ENCODE measurements at places on chromosomes 4 and X.

GRCh38 chrX:19745077-19745476 lies 142.3 kb downstream of the SH3KBP1 start:
- DNase-seq = no peak

- DNase-seq = no peak
These were observed 567.4 kb downstream of the INPP4B start for GRCh38 chr4:142278663-142279062.

GRCh38 chr4:1351854-1352566 lies 5.0 kb downstream of the UVSSA start:
- DNase-seq = peak; percentile 82

GRCh38 chr4:124803026-124803425 lies 90.5 kb upstream of the ANKRD50 start:
- no peak for DNase-seq

- DNase-seq = no peak
These were observed 6.4 kb downstream of the BMX start for GRCh38 chrX:15507005-15507404.

- DNase-seq = no peak
These were observed 2.1 kb downstream of the SASH3 start for GRCh38 chrX:129781680-129782495.

DNA sequence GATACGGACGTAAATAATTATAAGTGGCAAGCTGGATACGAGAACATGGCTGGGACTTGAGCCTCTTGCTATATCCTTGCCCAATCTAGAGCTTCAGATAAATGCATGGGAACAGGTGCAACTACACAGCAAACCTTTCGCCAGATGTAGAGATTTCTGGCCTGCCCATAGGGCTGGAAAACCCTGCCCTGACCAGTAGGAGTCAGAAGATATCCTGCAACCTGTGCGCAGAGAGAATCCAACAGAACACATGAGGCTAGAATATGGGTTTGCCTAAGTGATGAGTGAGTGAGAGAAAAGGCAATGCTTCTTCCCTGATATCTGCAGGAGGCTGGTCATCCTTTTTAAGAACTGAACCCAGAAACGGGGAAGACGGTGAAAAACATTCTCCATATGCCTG lies 805.3 kb upstream of the TENM3 start:
- no peak for DNase-seq

DNA sequence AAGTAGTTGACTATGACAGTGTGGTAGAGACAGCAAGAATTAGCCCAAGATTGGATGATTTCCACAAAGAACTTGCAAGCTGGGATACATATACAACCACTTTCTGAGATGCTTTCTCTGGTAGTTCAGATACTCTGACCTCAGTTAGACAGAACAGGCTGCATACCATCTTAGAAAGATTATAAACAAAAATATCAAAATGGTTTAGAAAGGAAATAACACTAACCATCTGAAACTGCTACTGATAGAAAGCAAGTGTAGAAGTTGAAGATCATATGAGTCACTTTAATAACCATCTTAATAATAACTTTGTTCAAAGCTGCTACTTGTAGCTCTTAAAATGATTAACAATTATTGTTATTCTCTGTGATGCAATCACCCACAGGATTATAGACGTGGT lies 255.4 kb upstream of the TTC29 start:
- no peak for DNase-seq

- no peak for DNase-seq
These were observed 209.9 kb downstream of the PARM1 start for GRCh38 chr4:75142850-75143249.

DNA sequence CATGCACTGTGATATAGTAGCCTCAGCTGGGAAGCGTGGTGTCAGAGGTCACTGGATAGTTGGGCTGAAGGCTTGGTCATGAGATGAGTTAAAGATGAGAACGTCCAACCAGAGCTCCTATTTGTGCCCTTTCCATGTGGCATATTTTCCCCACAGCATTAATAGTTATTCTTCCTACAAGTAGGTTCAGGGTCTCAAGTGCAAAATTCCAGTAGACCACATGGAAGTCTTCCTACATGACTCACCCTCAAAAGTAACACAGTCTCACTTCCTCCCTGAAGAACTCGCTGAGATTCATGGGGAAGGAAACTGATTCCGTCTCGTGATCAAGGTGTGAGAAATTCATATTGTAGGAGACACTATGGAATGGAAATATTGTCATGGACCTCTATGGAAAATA lies 1212.5 kb upstream of the PRKX start:
- DNase-seq = no peak

GRCh38 chr4:40301603-40302002 lies 33.5 kb upstream of the CHRNA9 start:
- peak; percentile 91 for DNase-seq

- DNase-seq = peak; percentile 87
These were observed 5.9 kb downstream of the ZFYVE28 start for GRCh38 chr4:2412534-2412884.

DNA sequence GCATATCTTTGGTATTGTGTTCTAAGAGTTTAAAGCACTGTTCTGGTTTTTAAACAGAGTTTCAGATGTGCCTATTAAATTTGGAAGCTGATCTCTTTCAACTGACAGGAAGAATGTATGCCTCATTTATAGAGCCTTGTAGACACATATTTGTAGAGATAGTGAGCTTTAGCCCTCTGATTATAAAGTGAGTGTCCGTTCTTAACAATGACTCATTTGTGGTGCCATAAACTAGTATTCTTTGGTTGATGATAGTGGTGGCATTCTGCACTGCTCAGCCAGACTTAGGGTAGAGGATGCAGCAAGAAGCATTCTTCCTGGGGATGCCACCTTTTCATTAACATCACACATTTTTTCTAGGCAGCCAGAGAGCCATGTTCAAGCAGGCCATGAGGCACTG lies 121.7 kb downstream of the TLL1 start:
- no peak for DNase-seq

GRCh38 chr4:177632481-177632880 lies 190.2 kb upstream of the AGA start:
- no peak for DNase-seq

- no peak for DNase-seq
These were observed 451 bp upstream of the FGD1 start for GRCh38 chrX:54496517-54496852.

DNA sequence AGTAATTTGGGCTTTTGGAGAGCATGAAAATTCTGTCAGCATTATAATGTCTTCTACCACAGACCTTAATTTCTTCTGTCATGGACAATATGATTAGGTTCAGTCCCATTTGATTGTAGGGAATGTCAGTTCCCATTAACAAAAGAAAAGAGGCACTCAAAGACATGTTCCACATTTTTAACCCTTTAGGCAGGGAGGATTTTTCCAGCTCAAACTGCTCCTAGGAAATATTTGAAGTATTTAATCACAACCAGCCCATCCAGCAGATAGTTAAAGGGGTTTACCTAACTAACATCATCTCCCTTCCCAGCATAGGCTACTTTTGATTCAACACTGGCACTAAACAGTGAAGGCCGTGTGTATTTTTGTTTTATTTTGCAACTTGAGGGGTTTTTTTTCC lies 256.0 kb downstream of the DHX15 start:
- DNase-seq = no peak

- DNase-seq = peak; percentile 0
These were observed 10.0 kb downstream of the CSTF2 start for GRCh38 chrX:100830143-100830542.

- no peak for DNase-seq
These were observed 33.0 kb downstream of the FREM3 start for GRCh38 chr4:143667461-143667860.

DNA sequence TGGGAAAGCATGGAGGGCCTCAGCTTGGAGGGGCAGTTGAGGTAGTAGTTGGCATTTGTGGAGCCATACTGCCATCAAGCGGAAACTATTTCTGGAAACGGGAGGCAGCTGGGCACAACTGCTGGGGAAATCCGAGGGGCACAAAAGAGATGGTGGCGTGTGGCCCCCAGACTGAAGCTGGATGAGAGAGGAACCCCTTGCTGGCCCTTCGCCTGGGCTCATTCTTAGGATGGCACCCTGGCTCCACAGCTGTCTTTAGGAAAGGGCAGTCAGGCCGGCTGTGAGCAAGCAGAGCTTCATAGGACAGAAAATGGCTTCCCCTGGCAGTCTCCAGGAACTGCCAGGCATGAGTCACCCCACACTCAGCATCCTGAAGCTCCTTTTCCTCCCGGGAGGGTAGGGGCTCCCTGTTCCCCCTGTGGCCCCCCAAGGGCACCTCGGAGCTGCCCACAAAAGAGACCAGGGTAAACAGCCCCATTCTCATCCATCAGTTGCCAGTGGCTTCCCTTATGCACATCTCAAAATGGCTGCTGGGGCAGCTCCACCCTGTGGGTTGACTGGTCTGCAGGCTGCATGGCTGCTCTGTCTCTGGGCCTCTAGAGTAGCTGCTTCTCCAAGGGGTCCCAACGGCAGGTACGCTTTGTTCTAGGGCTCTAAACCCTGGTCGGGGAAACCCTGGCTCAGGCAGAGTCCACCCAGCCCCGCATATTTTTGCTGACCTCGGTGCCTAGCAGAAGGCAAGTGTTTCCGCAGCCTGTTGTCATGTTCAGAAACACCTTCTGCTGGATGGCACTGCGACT lies 64.7 kb downstream of the NBDY start:
- DNase-seq = no peak

DNA sequence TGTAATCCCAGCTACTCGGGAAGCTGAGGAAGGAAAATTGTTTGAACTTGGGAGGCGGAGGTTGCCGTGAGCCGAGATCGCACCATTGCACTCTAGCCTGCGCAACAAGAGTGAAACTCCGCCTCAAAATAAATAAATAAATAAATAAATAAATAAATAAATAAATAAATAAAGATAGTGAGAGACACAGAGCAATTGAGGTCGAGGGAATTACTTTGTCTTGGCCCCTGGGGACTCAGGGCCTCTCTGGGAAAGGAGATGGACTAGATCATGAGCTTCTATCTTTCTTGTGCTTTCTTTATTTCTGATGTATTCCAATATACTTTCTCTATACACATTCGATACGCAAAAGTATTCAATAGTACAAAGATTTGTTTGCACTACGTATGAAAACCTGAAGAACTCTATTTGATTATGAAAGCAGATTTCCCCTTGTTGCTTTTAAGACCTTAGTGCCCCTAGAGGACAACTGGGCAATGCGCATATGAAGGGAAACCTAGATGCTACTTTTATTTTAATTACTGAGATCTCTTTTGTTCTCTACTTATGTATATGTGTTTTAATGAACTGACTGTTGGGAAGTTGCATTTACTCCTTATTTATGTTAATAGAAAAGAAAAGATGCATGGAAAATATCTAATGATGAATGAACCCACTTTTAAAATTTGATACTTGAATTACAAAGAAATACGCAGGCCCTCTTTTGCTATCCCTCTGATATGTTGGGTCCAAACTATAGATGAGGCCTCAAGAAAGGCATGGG lies 12.8 kb upstream of the ELOVL6 start:
- peak; percentile 61 for DNase-seq

- DNase-seq = no peak
These were observed 28.5 kb downstream of the PHEX start for GRCh38 chrX:22060415-22061280.

- no peak for DNase-seq
These were observed 321.6 kb downstream of the STIM2 start for GRCh38 chr4:27182211-27182610.

DNA sequence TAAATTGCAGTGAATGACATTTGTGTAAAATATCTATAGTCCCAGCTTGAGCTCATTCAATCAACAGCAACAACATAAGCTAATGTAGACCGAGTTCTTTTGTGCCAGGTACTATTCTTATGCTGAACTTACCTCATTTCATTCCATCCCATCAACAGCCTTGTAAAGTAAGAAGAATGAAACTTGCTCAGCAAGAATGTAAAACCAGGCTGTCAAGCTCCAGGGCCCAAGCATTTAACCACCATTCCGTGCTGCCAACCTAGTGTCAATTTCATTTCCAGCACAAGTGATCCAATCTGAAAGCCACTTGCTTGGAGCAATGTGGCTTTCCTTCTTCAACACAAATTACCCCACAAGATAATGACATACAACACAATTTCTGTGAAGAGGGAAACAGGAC lies 36.6 kb downstream of the RASSF6 start:
- DNase-seq = no peak

- DNase-seq = no peak
These were observed 14.7 kb upstream of the C1QTNF7 start for GRCh38 chr4:15413010-15413622.

DNA sequence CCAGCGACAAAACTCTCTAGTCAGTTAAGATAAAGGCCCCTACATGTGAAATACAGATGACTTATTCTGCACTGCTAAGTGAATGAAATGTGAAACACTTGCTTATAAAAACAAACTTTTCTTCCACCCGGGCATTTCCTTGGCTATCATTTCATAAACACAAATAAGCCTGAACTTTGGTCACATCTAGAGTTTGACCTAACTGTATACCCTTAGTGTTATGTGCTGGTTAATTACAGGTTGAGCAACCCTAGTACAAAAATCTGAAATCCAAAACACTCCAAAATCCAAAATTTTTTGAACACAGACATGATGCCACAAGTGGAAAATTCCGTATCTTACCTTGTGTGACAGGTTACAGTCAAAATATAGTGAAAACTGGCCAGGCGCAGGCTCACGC lies 45.9 kb downstream of the SAT1 start:
- no peak for DNase-seq

GRCh38 chr4:74032064-74032463 lies 6.4 kb downstream of the CXCL3 start:
- DNase-seq = no peak

GRCh38 chrX:131746491-131746968 lies 202.7 kb downstream of the OR13H1 start:
- no peak for DNase-seq

GRCh38 chr4:186669159-186669731 lies 54.4 kb downstream of the FAT1 start:
- no peak for DNase-seq

- DNase-seq = no peak
These were observed 44.0 kb upstream of the ZCCHC12 start for GRCh38 chrX:118779581-118779980.

GRCh38 chr4:74623041-74623440 lies 171.3 kb downstream of the BTC start:
- peak; percentile 4 for DNase-seq

GRCh38 chrX:37765507-37765906 lies 14.4 kb upstream of the CYBB start:
- no peak for DNase-seq

DNA sequence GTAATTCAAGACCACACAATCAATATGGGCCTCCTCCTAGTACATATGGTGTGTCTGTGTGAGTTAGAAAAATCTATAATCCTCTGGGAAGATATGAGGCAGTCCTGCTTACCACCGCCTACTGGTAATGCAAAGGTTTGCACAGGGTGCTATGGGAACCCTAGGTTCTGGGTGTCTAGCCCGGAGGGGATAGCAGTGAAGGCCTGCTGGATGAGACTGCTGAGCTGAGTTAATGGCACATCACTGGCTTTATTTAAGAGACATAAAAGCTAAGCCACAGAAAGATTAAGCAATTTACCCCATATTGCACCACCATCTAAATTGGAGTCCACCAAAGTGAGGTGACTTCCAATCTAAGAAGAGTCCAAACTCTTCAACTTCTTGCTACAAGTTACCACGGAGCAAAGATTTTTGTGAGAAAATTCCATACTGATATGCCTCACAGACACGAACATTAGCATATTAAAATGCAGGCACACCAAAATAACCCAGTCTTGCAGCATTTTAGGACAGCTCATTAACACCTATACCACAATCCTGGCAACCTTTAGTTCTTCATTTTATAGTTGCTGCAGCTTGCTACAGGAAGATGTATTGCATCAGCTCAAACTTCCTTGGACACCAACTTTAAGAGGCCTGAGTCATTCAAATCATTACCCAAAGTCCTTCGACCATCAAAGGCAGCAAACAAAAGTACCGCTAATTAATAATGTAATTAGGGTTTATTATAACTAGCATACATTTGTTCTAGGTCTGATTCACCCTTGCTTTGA lies 13.7 kb downstream of the DGKK start:
- no peak for DNase-seq

GRCh38 chr4:101037938-101038413 lies 309.4 kb downstream of the PPP3CA start:
- peak; percentile 36 for DNase-seq
